ENCODE measurements at places on chromosomes 11 and 22. TPM values are rescaled to one million over a fixed set of nuclear protein-coding genes. Genes with fewer than 3 reads are reported as not detected.

Gene TBRG1
- total RNA-seq = 41.3 TPM

Gene HEPN1
- total RNA-seq = not detected

GRCh38 chr11:120298461-120298860 is 26.6 kb upstream of the TLCD5 start:
- DNase-seq = no peak
- no peak overlapping the region for H3K27ac ChIP-seq
- H3K4me3 ChIP-seq = no peak overlapping the region
- H3K36me3 ChIP-seq = no peaks in the 10 kb centered on the region

Gene GRM5
- not detected for total RNA-seq

GRCh38 chr22:24164940-24165339 is 16.3 kb upstream of the SUSD2 start:
- H3K4me1 ChIP-seq = peaks cover 31% of the 10 kb centered on the region
- DNase-seq = no peak
- no peaks in the 10 kb centered on the region for H3K27me3 ChIP-seq
- H3K27ac ChIP-seq = no peak overlapping the region
- H3K36me3 ChIP-seq = peaks cover 36% of the 10 kb centered on the region

Gene OR56A1
- total RNA-seq = not detected

Gene TYMP
- total RNA-seq = 76.6 TPM

DNA sequence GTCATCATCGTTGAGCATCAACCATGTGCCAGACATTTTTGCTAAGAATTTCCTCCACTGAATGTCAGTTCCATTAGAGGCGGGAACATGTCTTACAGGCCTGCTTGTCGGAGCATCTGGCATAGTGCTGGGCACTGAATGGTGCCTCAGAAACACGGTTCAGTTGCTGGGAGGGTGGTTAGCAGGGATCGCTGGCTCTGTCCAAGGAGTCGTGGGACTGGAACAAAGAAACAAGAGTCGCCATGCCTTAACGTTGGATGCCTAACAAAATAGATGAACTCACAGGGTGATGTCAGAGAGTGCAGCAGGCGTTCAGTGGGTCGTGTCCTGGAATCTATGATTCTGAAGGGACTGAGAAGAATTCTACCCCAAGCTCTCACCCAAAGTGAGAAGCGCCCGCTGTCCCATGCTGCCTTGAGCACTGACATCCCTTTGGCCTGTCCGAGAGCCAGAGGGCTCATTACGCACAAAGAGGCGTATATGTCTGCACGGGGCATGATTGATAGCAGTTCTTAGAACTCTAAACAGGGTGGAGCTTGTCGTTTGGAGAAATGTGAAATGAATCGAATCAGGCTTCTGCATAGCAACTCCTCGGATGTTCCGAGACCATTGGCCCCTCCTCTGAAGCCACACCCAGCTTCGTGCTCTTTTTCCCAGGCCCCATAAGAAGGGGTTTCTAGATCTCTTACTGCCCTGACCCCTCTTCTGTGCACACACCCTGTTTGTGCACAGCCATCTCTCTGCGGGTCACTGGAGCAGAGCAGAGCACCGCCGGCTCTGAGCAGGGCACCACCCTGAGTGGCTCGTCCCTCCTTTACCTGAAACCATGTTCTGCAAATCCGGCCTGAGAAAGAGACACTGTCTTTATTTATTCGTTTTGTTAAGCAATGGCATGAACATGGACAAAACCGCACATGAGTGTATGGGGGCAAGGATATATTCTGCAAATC is 113.1 kb upstream of the B3GAT1 start:
- no peak overlapping the region for H3K4me3 ChIP-seq
- H3K27ac ChIP-seq = no peak overlapping the region
- H3K4me1 ChIP-seq = no peaks in the 10 kb centered on the region
- H3K36me3 ChIP-seq = no peaks in the 10 kb centered on the region

DNA sequence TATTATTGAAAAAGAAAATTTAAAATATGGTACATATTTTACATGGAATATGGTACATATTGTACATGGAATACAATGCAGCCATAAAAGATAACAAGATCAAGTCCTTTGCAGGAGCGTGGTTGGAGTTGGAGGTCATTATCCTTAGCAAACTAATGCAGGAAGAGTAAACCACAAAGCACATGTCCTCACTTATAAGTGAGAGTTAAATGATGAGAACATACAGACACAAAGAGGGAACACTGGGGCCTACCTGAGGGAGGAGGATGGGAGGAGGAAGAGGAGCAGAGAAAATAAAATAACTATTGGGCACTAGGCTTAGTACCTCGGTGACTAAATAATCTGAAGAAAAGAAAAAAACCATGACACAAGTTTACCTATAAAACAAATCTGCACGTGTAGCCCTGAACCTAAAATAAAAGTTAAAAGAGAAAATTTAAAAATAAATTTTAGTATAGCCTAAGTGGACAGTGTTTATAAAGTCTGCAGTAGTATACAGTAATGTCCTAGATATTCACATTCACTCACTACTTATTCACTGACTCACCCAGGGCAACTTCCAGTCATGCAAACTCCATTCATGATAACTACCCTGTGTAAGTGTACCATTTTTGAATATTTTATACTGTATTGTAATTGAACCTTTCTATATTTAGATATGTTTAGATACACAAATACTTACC is 204.4 kb downstream of the FAM76B start:
- no peak for DNase-seq
- peaks cover 2% of the 10 kb centered on the region for H3K4me1 ChIP-seq
- H3K27ac ChIP-seq = no peak overlapping the region
- H3K27me3 ChIP-seq = no peaks in the 10 kb centered on the region
- no peak overlapping the region for H3K4me3 ChIP-seq

Measured in activated CD8-positive, alpha-beta T cell treated with anti-CD3 and anti-CD28 coated beads, Interleukin-2, amount 10 ng/mL, durations not matched to agents 7 days and 5 days (primary cell).